NCI-H1694 treated with DMSO at 0.1 percent for 48 hours (cell line): ENCODE measurements at places on chromosomes 2 and 18.

DNA sequence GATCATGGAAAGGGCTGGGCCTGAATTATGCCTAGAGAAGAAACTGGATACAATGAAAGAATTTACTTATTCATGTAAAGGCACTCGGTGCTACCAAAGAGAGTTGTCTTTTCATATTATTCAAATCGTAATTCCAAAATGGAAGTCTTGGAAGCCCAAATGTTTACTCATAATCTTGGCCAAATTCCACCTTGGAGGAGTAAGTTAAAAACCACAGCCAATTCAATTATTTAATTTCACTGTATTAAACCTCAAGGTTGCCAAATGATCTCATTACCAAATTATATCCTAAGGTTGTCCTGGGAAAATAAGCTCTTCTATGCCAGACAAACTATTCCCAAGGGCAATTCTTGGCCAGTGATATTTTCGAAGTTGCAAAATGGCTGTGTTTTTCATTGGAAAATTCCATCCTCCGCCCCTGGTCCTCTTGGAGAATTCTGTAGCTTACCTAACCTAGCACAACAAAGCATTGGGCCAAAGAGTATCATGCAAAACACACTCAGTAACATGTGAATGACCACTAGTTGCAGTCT lies 11.1 kb upstream of the VPS4B start:
- DNase-seq = no peak

DNA sequence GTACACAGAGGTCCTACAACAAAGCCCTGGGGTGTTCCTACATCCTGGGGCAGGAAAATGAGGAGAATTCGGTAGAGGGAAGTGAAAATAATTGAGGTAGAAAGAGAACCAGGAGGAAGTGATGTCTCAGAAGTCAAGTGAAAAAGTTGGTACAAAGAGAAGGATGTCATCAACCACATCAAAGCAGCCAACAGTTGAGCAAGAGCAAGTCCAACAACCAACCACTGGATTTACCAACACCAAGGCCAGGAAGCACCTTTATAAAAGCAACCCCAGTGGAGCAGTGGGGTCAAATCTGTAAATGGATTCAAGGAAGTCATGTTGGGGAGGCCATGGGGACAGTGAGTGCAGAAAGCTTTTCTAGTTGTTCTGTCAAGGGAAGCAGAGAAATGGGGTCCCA lies 360.4 kb downstream of the ZNF516 start:
- DNase-seq = no peak

DNA sequence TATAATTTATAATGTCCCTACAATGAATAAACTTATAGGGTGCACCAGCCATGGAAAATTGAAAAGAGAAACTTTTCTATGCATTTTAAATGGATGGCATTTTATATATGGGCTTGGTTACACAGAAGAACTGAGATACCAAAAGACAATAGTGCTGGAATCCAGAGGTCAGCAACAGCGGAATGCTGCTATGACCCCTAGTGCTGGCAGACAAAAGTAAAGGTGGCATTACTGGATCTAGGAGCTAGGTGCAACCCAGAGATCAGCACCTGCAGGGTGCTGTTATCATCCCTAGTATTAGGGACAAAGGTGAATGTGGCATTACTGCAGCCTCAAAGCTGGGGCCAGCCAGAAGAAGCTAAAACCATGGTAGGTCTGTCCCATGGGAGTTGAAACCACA lies 392.7 kb upstream of the ST6GAL2 start:
- DNase-seq = no peak

DNA sequence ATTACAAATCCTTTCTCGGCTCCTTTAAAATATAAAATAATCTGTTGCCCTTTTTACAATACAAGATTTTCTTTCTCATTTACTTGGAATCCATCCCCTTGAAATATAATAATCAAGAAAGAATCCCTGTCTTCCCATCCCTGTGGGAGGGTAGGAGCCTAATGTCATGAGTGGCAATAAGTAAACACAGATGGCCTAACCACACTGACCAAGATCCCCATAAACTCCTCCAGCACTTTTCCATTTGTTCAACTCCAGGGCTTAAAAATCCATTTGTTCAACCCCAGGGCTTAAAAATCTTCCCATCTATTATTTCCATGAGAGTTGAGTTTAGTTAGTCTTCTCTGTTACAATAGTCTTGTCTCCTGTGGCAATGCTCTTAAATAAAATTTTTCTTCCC lies 297.6 kb downstream of the CDH7 start:
- no peak for DNase-seq

DNA sequence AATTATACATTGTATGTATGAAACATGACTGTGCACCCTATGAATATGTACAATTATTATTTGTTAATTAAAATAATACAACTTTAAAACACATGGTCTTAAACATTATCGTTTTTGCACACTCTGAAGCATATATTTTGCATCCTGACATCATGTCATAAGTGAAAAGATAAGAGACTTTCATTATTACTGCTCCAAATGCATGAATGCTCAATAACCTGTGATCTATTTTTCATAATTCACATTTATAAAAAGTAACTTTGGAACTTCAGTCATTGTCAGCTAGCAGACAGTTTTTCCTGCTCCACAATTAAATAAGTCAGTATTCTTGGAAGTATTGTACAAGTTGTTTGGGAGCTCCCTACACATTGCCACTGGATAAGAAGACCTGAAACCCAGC lies 1.3 kb upstream of the ITPRIPL1 start:
- DNase-seq = no peak

- no peak for DNase-seq
Measured at GRCh38 chr2:130370490-130370889, 14.6 kb downstream of the PTPN18 start.

- no peak for DNase-seq
Measured at GRCh38 chr2:80059447-80059846, 245.1 kb downstream of the LRRTM1 start.

DNA sequence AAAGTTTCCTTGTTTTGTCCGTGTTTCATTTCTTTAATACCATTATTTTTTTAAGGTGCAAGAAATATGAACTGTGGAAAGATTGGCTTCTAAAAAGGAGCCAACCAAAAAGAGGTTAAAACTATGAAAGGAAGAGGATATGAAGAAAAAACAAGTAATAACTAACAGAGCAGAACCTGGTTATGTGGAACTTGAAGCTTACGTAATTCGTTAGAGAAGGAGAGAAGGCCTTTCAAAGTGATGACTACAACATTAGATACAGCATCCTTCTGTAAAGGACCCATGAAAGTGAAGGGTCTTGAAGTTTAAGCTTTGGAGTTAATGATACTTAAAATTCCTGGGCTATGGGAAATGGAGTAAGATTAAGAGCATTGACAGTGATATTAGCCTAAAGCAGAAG lies 84.5 kb downstream of the ANKRD12 start:
- no peak for DNase-seq

GRCh38 chr2:233459426-233459825 lies 105.1 kb downstream of the DGKD start:
- DNase-seq = no peak

DNA sequence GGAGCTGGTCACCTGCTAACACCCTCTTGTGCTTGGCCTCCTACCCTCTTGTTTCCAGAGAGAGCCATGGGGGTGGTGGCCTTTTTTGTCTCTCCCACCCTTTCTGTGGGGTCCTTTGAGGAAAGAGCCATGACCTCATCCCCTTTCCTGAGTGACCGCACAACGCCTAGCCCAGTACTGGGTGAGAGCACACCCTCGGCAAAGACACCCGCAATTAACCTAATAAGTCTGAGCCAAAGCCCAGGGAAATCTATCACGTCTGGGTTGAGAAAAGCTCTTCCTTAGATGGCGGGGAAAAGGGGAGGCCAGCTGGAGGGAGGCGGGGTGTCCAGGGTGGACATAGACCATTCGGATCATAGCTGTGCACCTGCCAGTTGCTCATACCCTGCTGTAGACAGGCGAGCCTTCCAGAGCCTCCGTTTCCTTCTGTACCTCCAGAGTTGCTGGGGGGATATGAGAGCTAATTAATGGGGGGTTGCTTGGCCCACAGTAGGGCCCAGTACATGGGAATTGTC lies 93.7 kb upstream of the MCFD2 start:
- DNase-seq = no peak

DNA sequence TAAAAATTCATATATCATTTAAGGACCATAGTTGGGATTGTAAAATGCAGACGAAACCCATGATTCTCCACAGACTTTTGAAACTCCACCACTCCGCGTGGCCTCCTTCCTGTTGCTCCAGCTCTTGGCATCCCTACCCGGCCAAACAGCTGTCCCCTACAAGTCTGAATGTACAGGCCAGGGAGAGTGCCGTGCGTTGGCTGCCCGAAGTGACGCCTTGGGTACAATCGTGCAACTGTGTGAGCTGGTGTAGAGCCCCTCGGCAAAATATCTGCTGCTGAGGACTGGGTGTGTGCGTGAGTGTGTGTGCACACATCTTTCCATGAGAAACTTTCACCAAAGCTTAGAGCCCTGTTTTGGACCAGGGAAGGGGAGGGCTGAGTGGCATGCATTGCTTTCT lies 43.8 kb upstream of the ZNF516 start:
- no peak for DNase-seq

DNA sequence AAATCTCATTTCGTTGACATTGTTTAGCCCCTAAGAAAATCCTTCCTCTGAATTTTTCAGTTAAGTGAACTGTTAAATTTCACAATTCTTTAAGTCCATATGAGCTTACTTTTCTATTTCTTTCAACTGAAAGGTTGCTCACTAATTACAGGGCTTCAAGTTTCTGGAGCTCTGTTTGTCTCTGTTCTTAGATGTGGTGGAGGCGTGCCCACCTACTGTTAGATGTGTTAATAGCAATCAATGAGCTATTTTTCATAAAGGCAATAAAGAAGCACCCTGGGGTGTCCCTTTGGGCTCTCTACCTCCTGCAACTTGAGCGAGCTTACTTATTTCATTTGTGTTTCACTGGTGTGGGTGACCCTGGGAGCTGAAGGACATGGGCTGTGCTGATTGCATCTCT lies 25.0 kb downstream of the CREG2 start:
- DNase-seq = no peak

DNA sequence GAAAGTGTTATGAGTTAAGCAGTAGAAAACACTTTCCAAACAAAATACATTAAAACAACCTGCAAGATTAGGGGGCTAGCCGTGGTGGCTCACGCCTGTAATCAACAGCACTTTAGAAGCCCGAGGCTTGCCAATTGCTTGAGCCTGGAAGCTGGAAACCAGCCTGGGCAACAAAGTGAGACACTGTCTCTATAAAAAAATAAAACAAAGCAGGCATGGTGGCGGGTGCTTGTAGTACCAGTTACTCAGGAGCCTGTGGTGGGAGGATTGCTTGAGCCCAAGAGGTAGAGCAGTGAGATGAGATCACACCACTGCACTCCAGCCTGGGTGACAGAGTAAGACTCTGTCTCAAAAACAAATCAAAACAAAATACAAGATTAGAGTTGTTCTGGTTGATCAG lies 208.3 kb downstream of the ERBB4 start:
- DNase-seq = no peak

- DNase-seq = no peak
Measured at GRCh38 chr2:26886736-26887135, 38.8 kb downstream of the DPYSL5 start.

DNA sequence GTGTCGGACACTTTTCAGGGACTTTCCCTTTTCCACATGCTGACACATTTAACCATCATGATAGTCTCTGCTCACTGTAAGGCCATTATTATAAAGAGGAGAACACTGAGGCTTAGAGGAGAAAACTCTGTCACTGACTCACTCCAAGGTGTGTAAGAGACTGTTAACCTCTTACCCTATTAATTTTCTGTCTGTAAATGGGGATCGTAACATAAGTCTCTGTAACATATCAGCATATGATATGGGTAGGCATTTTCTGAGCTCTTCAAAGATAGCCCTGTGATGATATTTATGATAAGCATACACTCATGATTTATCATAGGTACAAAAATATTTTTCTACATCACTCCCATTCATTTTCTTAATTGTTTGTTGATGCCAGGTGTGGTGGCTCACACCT lies 36.4 kb downstream of the TMEM182 start:
- no peak for DNase-seq

GRCh38 chr2:27727257-27727656 lies 44.3 kb upstream of the MRPL33 start:
- DNase-seq = no peak
